AML-193 (cell line): ENCODE measurements at places on chromosomes 7 and 10.

- no peak for DNase-seq
Observed at GRCh38 chr7:105776986-105777910, 99.2 kb downstream of the ATXN7L1 start.

DNA sequence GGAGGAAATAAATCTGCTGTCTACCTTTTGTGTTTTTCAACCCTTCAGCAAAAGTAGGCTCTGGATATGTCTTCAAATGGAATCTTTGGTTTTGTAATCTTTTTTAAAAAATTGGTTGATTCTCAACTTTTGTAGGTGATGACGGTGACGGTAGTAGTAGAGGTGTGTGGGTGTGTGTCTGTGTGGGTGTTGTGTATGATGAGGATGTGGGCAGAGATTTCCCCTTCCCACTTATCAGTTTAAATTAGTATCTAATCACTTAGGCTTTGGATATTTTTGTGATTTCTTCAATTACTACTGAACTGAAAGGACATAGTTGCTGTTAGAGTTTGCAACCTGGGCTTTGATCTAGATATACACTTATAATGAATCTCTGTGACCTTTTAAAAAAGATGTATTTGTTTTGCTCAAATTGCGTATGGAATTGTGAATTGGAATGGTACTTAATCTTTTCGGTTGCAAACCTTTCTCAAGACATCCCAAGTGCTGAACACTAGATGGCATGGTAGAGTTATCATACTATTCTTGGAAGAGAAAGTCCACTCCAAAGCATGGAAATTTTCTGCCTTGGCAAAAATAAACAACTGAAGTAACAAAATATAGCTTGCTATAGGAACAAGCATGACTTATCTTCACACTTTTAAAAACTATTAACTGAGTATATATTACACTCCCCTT is 51.9 kb upstream of the A1CF start:
- DNase-seq = no peak

DNA sequence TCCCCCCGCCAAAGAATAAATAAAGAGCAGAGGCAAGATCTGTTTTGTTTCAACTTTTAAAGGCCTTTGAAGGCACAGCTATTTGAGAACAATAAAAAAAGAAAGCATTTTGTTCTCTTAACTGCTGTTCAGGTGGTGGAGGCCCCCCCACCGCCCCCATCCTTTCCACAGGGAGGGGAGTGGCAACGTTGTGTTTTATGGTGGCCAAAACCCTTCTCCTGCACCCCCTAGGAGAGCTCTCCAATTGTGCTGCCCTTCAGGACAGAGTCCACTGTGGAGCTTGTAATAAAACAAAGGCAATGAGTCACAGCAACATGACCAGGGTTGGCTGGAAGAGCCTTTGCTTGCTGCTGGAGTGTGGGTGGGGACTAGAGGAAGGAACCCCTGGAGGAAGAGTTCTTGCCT is 987.9 kb downstream of the KCNMA1 start:
- no peak for DNase-seq

DNA sequence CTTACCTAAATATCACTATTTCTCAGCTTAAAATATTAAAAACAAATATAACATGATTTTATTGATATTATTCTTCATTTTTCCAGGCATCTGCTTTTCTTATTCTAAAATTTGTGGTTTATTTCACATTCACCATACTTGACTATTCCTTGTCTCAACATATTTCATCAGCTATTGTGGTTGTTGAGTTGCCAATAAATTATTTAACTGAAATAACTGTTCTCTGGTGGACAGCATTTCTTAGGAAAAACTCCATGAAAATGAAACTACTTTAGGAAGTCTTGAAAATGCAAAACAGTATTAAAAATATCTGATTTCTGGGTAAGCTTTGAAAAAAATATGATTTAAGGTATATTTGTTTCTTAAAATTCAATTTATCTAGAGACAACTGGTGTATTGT is 122.9 kb upstream of the SEMA3A start:
- no peak for DNase-seq

DNA sequence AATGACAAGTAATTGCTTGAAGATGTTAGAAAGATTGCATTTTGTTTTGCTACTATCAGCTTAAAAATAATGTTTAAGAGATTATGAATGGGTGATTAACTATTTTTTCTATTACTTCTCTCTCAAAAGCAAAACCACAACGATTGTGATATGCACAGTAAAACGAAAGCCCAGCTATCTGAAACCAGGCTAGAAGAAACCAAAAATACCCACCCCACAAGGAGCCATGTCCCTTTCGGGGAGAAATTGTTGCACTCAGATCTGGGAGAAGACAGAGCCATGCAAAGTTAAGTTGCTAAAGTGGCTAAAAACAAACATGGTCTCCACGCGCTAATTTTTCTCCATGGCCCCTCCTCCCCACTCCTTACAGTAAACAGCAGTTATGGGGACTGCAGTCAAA is 173.6 kb downstream of the RPS24 start:
- DNase-seq = no peak

DNA sequence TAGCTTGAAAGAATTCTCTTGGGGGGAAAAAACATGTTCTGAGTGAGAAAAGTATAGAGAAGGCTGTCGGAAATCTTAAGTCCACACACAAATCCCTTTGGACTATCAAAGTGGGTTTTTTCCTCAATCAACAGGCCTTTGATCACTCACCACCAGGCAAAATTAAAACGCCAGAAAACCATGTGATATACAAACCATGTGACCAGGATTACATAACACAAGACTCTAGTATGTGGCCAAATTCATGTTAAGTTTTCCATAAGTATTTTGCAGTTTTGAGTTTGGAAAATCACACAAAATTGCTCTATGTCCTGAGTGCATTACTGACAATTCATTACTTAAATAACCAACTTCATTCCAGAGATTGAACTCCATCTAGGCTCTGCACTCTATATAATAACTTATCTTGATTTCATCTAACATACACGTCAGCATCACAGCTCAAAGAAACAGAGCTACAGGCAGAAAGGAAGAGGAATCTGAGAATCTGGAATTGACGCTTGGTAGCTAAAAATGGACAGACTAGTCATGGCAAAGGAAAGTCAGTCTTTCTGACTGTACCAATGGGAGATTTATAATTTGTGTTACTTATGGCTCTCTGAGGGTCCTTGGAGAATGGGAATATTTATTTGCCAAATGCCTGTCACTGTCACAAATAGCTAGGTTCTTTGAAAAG is 383.5 kb downstream of the SFMBT2 start:
- DNase-seq = no peak

DNA sequence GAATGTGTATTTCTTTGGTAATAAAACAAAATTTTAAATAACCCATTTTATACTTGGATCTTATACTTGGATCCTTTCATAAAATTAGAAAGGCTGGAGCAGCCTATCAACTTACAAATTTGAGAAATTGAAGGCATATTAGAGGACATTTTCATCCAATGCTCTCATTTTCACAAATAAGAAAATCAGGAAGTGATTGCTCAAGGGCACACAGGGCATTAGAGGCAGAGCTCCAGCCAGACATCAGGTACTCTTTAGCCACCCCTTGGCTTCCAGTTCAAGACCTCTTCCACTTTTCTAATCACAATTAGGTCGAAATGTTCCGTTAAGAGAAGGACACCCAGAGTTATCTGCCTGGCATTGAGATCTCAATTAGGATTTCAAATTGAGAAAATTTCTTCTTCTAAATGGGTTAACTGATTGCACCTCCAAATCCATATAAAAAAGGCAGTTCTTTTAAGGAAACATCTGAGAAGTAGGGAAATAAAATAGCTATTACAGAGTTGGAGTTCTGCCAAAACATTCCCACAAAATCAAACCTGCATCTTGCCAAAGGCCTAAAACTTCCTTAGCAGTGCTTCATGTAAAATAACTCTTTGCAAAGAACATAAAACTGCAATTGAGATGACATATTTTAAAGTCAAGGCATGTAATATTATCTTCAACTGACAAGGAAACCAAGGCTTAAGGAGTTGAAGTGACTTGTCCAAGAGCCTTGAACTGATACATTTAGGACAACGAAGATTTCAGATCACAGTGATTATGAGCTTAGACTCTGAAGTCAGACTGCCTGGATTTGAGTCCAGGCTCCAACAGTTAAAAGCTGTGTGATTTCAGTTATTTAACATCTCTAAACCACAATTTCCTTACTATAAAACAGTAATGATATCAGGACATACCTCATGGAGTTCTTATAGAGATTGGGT is 2.4 kb downstream of the ACTA2 start:
- peak; percentile 23 for DNase-seq

DNA sequence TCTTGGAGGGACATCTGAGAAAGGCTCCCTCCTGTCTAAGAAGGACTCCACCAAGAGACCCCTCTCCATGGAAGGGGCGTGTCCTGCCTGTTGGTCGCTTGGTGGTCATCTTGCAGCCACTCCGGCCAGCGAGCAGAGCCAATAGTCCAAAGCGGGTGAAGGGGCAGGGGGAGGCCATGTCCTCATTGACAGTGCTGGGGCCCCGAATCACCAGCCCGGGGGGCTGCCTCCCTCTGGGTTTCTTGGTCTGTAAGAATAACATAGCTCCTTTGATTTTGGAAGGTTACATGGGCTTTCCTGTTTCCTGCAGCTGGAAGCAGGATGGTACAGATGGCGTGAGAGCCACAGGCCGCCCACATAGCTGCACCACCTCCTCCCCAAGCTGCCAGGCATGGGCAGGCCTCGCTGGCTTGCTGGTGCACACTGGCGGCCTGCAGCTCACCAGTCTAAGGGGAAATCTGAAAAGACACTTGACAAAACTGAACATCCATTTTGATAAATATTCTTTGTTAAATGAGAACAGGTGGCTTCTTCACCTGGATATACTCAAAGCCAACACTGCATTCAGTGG is 105.8 kb downstream of the ARHGAP22 start:
- DNase-seq = no peak

- no peak for DNase-seq
Observed at GRCh38 chr10:51846856-51847506, 147.6 kb upstream of the CSTF2T start.

- DNase-seq = no peak
Observed at GRCh38 chr7:18834577-18834976, 282.9 kb downstream of the TWIST1 start.
